ENCODE measurements at places on chromosomes 6 and 20.
A peak's percentile ranks its signal among the peaks of the same experiment; 100 is the strongest.

GRCh38 chr20:52889225-52889624 lies 82.9 kb upstream of the TSHZ2 start:
- DNase-seq = no peak

- no peak for DNase-seq
These were observed 9.6 kb upstream of the MANBAL start for GRCh38 chr20:37279820-37280219.

DNA sequence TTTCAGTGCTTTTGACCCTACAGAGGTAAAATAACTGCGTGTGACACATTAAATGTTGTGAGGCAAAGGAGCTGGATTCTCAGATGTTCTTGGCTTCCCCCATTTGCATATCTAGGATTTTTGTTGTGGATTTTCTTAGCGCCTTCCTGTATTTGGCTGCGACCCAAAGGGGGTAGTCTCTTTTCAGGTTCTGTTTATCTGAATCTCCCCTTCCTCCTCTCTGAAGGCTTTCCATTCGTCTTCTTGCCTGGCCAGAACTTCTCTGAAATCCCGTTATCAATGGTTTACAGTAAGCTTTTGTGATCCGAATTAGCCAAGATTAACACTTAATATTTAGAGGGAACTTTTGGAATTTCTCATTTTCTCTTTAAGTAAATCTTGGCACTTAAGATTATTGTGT lies 60.8 kb downstream of the ADGRB3 start:
- no peak for DNase-seq

GRCh38 chr6:168596344-168596743 lies 155.4 kb downstream of the SMOC2 start:
- no peak for DNase-seq

DNA sequence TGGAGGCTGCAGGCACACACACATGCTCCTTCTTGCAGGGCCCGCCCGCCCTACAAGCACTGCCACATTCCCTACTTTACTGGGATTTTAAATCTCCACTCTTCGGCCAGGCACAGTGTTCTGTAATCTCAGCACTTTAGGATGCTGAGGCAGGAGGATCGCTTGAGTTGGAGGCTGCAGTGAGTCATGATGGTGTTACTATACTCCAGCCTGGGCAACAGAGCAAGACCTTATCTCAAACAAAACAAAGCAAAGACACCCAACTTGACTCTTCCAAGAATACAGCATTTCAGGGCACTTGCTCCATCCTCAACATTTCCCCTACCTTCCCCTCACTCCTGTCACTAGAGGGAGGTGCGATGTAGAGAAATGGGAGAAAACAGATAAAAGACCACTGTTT lies 194.0 kb downstream of the MYLK4 start:
- no peak for DNase-seq

DNA sequence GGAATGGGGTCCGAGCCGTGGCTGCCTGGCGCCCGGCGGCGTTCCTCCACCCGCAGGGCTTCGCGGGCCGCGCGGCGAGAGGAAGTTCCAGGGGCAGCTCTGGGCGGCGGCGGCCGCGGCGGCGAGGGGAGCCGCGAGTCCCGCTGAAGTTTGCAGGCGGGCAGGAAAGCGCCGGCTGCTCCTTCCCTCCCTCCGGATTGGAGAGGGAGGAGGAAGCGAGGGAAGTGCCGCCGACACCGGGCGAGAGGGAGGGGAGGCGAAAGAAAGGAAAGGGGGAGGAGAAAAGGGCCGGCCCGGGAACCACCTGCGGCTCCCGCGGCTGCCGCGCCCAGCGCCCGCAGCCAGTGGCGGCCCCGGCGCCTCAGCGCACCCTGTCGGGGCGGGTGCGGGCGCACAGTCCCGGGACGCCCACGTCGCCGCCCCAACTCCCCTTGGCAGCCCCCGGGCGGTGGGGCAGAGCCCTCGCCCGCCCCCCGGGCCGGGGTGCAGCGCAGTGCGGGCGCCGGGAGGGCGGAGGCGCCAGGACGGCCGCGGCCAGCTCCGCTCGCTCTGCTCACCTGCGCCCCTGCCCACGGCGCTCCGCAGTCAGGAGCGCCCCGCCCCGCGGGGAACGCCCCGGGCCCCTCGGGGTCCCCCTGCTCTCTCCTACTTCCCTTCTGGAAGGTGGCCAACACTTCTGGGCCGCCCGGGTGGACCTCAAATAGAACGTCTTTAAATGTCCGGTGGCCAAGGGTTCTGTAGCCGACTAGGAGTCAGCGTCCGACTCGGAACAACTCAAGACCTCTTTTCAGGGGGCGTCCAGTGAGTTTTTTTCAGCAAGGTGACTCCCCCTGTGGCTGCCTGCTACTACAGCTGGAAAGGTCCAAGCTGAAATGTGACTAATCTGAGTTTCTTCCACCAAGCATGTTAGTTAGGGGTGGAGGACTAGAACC lies 80.3 kb upstream of the CCDC28A start:
- peak; percentile 79 for DNase-seq

DNA sequence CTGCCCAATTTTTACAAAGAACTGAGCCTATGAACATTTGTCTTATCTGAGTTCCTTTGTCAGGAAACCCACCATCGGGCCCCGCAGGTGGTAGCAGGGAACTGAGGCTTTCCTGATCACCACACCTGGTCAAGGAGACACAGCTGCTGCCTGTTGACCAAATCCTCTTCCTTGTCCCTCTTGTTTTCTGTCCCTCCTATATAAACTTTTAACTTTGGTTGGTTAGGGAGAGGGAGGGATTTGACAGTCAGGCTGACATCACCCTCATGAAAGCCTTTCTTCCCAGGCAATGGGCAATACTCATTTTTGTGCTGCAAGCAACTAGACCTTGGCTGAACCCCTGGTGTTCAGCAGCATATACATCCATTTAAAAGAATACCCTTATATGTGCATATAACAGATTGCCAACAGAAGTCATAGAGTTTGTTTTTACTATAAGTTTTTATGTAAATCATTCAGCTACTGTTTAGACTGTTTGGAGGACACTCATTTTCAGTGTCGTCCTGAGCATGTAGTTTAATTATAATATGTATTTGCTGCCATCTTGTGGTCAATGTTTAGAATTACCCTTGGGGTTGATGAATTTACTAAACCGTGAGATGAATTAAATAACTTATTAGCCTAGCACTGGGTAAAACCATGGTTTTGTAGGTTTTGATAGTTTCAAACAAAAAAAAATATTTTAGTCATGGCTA lies 17.0 kb downstream of the CRISP1 start:
- DNase-seq = no peak

Measured in thyroid gland (tissue), 4 donors.